NCI-H748 treated with DMSO at 0.1 percent for 48 hours (cell line): ENCODE measurements at places on chromosomes 12 and 14.
A peak's percentile ranks its signal among the peaks of the same experiment; 100 is the strongest.

- no peak for DNase-seq
These were observed 10.6 kb upstream of the NCOR2 start for GRCh38 chr12:124577986-124578385.

GRCh38 chr14:55126034-55126433 lies 3.0 kb upstream of the LGALS3 start:
- DNase-seq: no peak

DNA sequence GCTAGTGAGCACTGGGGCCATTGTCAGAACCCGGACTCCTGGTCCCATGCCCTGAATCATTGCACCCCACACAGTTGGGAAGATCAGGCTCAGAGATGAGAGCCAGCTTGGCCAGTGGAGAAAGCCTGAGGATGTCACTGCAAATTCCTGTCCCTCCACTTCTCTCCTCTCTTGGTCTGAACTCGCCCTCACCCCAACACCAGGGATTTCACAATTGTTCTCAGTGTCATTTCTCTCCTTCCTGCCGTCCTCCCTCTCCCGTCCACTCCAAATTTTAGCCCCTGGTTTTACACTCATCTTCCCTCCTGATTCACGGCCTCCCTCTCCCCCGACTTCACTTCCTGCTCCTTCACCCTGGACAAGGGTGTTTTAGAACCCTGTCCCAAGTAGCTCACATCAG lies 11.1 kb downstream of the KRT75 start:
- no peak for DNase-seq

- DNase-seq: no peak
These were observed 3.6 kb downstream of the PAPLN start for GRCh38 chr14:73240816-73241480.

DNA sequence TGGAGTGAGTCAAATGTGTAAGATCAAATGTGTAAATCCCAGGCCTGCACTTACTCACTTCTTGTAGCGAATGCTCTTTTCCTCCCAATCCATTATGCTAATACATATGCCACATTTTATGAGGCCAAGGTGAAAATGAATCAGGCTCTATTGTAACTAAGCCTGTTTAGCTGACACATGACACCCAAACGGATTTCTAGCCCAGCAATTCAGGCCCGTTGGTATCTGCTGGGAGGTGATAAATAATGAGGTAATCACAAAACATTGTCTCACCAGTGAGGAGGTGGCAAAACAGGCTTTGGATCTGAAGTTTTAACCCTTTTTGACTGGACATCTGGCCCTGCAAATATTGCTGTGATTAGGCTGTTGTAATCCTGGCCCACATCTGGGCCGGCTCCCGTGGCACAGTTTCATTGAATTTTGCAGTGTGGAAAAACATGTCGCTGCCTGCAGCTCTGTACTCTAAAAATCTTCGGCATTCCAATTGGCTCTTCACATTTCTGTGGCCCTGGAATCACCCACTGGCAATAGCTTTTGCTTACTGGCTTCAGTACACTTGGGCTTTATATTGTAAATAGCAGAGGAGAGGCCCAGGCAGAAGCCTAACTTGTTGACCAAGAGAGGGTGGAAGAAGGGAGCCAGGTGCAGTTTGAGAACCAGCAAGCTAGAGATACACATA lies 106.1 kb downstream of the PAX9 start:
- peak; percentile 93 for DNase-seq

DNA sequence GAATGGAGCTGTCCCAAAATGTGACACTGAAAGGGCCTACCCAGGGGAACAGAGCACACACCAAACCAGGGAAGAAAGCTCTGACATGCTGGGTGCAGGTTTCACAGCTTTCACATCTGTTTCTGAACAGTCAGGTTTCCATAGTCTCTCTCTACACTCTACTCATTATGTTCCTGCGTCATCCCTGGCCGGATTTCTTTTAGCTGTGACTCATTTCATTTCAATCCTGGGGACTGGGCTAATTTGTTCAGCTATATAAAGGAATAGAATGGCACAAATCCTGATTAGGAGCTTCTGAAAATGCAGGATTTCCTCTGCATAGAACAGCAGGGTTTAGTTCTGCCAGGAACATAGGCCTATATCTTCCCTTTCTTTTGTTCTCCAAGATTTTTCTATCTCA lies 649.8 kb downstream of the RPS29 start:
- DNase-seq: no peak

DNA sequence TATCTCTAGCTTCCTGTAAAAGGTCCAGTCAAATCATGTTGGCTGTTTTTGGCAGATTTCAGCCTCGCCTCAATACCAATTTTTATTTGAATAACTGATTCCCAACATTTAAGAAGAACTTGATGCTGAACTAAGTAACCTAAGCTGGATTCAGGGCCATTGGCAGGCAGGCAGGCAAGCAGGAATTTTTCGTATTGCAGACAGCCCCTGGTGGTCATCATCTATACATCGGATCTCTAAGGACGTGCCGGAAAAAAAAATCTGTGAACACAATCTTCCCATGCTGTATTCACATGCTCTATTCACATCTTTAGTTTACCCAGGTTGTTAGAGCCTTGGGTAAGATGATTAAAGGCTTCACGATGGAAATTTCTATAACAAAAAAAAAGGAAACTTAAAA lies 7.0 kb downstream of the VCPKMT start:
- DNase-seq: no peak
